T-helper 9 cell (primary cell): ENCODE measurements at places on chromosomes 6 and 20.

- DNase-seq = no peak
Measured at GRCh38 chr20:26209171-26209941, 512.7 kb upstream of the ZNF337 start.

- no peak for DNase-seq
Measured at GRCh38 chr6:136127873-136128272, 122.2 kb downstream of the MTFR2 start.

- no peak for DNase-seq
Measured at GRCh38 chr20:16132036-16132798, 441.0 kb downstream of the KIF16B start.

GRCh38 chr6:7815716-7816115 is 89.8 kb downstream of the BMP6 start:
- no peak for DNase-seq

- DNase-seq = no peak
Measured at GRCh38 chr6:6438286-6438685, 117.8 kb upstream of the F13A1 start.

- DNase-seq = no peak
Measured at GRCh38 chr6:158654498-158654897, 4.6 kb downstream of the SYTL3 start.

- no peak for DNase-seq
Measured at GRCh38 chr6:143965503-143966171, 42.4 kb downstream of the PLAGL1 start.

- no peak for DNase-seq
Measured at GRCh38 chr6:73042892-73043291, 182.4 kb downstream of the KHDC1L start.

- no peak for DNase-seq
Measured at GRCh38 chr6:155143029-155143577, 120.7 kb upstream of the CLDN20 start.

- peak; percentile 28 for DNase-seq
Measured at GRCh38 chr6:12119085-12119588, 107.0 kb downstream of the HIVEP1 start.

GRCh38 chr20:41436679-41437078 is 70.1 kb upstream of the EMILIN3 start:
- no peak for DNase-seq

DNA sequence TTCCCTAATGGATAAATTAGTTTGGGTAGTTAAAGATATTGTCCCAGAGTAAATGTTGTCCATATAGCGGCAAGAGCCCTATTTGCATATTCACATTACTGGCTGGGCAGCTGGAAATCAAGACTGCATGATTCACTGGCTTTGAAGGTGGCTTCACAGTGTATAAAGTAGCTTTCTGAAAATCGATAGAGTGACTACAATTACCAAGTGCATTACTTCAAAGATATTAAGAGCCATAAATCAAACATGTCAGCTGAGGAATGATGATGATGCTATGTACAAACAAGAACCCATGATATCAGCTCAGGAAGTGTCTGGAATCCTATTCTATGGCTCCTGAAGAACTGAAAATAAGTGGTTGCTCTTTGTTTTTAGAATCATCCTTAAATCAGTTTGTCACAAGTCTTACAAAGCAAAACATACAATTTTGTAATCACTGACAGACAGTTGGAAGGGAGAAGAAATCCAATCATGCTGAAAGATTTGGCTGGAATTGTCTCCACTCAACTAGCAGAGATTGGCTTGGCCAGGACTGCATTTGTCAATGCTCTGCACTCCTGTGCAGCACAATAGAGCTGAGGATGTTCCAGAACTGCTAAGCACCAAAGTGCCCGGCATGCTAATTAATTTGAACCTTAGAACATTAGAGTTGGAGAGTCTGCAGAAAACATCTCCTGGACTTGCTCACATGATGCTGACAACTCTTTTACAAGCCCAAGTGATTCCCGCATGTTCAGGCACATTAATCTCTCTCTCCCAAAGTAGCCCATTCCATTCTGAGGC is 77.9 kb upstream of the B3GAT2 start:
- no peak for DNase-seq

- DNase-seq = peak; percentile 21
Measured at GRCh38 chr6:41200296-41200900, 551 bp downstream of the TREML2 start.
